Memory B cell (primary cell): ENCODE measurements at places on chromosomes 3 and 15.
A peak's percentile ranks its signal among the peaks of the same experiment; 100 is the strongest.

GRCh38 chr3:82080792-82081191 is 319.3 kb upstream of the GBE1 start:
- DNase-seq: no peak

DNA sequence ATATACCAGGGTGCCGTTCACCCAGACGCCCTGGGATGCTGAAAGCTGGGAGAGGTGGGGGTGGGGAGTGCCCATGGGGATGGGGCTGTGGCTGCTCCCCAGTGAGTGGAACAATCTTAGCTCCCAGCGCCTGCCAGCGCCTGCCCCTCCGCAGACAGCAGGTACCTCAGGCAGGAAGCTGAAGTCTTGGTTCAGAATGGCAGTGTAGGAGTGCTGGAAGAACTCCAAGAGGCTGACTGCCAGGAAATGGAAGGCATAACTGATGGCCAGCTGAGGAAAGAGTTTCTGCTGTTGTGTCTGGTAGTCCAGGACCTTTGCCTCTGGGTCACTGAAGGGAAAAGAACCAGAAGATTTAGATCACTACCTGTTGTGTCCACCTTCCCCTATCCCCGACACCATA is 8.4 kb downstream of the ACOX2 start:
- DNase-seq: no peak

DNA sequence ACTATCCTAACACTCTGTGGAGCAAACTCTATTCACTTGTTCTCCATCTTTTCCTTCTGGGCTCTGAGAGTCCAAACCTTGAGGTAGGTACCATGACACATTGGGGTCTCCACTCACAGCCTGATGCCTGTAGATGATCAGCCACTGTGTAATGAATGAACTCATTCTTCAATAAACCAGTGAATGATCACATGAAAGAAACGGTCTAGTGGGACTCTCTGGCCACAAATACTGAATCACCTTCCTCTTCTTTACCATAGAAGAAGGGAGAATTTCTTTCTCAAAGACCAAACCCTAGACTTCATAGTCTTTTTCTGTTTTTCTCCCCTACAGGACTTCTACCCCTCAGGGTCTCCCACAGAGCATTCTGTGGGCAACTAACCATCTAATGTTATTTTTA is 20.5 kb upstream of the ABHD2 start:
- DNase-seq: no peak

DNA sequence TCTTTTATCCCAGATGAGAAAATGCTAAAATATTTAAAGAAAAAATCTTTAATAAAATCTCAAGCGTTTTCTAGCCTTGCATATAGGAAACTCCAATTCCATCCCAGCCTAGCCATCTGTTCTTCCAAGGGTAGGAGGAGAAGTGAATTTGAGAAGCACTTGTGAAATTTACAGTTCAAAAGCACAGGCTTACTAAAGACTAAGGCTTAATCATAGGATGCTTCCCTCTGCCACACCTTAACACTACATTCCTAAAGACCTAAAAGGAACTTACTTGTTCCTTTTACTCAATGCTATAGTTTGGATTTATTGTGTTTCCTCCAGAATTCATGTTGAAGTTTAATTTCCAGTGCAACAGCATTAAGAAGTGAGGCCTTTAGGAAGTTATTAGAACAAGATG is 764.8 kb upstream of the CADM2 start:
- DNase-seq: no peak

DNA sequence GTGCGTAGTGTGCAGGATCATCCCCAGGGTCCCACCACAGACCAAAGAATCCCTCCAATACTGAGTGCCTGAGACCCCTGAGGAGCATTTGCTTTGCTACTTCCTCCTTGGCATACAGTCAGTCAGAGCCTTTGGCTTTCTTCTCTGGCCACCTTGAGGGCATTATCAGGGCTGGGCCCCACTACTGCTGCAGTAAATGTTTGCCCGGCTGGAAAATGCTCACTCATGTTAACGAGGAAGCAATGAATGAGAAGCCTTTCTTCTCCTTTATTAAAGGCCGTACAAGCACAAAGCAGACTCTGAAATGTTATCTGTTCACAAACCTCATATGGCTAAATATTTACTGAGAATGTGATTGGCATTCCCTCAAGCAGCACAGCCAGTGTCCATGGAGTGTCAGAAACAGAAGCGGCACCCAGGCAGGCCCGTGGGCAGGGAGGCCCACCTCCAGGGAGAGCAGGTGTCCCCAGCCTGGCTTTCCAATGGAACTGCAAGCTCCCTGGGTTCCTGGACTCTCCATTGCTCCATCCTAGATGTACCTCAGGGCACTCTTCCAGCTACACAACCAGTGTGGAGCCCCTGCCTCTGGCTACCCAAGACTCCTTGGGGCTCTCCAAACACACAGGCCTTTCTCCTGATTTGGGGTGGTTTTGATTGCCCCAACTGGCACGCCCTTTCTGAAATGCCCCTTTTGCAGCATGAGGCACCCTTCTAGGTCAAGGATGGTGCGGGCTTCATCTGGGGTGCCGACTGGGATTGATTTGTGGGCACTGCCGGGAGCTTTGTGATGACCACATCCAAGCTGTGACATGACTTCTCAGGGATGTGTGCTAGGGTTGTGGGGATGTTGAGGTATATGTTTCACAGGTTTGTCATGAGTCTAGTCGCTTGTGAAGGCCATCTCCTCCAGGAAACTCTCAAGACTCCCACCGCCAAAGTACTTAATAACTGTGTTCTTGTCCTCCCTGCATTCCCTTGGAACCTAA is 195.6 kb downstream of the FAM43A start:
- DNase-seq: no peak

DNA sequence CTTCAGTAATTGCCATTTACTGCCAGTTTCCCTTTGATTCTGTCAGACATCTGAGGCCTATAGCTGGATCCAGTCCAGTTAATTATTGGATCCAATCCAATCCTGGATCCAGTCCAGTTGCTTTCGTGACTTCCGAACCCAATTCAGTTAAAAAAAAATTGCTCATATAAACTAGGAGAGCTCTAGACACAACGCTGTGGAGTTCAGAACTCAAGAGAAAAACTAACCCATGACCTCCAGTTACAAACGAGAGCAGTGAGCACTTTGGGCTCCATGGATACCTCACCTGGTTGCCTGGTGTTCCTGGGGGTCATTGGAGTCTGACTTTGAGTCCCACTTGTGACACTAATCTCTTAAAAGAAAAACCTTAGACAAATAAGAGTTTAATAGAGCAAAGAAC is 269.8 kb downstream of the THSD4 start:
- DNase-seq: no peak

- no peak for DNase-seq
Observed at GRCh38 chr15:37132826-37133417, 32.6 kb upstream of the MEIS2 start.

GRCh38 chr3:72143322-72143721 is 358.4 kb upstream of the PROK2 start:
- no peak for DNase-seq

GRCh38 chr15:65450556-65450955 is 27.8 kb upstream of the IGDCC4 start:
- DNase-seq: no peak

DNA sequence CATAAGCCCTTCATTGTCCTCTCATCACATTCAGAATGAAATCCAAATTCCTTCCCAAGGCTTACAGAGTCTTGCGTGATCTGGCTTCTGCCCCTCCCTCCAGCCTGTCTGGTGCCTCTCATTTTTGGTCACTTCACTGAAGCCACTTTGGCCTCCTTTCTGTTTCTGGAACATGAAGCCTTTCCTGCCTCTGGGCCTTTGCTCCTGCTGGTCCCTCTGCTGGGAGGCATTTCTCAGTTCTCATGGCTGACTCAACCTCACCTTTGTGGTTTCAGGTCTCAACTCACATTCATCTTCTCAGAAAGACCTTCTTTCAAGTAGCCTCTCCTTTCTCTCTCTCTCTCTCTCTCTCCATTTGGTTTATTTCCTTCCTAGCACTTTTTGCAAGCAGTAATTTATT is 43.9 kb upstream of the BHLHE40 start:
- DNase-seq: no peak

DNA sequence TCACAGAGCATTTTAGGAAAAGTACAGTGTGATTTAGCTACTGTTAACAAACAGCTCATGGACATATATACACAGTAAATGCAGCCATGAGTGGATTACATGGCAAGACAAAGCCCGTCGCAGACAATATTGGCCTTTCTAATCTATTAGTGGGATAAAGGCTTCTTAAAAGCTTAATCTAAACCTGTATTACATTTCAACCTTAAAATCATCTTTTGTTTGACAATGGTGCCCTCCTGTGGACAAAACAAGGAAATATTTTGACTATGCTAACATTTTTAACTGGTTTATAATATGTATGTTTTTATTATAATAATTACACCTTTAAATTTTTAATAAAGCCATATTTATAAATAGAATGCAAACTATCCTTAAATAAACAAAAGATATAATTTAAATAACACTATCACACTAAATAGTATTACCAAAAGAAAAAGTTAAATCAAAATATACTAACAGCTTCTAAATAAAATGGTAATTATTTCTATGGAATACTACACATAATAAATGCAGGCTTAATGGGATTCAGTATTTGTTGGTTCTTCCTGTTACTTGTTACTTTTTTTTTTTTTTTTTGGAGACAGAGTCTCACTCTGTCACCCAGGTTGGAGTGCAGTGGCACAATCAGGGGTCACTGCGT is 38.6 kb downstream of the TAFA4 start:
- DNase-seq: peak; percentile 16

GRCh38 chr15:89783861-89784685 is 7.9 kb downstream of the MESP2 start:
- no peak for DNase-seq

DNA sequence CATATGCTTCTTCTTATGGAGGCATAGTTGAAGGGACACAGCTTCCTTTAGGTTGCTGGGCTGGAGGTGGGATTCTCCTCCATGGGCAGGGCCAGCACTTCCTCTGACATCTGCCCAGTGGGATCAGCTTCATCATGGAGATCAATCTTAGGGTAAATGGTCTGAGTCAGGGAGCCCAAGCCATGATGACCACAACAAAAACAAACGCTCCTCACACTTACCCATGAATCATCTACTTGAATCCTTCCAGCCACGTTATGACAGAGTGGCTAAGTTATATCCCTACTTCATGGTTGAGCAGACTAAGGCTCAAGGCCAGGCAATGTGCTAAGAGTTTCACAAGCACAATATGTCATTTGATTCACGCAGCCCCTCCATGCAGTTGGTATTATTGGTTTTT is 87.2 kb upstream of the NMNAT3 start:
- DNase-seq: no peak

- no peak for DNase-seq
Observed at GRCh38 chr3:68919000-68919399, 13.3 kb downstream of the TAFA4 start.

- no peak for DNase-seq
Observed at GRCh38 chr3:14472471-14473351, 67.4 kb downstream of the GRIP2 start.

GRCh38 chr15:65095011-65095746 is 18.6 kb downstream of the KBTBD13 start:
- no peak for DNase-seq

- no peak for DNase-seq
Observed at GRCh38 chr15:50190166-50190570, 8.2 kb downstream of the SLC27A2 start.

- no peak for DNase-seq
Observed at GRCh38 chr3:159766563-159767185, 222.0 kb upstream of the IL12A start.

- DNase-seq: no peak
Observed at GRCh38 chr3:47949979-47950378, 66.2 kb downstream of the MAP4 start.

- peak; percentile 49 for DNase-seq
Observed at GRCh38 chr15:77907824-77908751, 169.4 kb downstream of the TBC1D2B start.

- DNase-seq: no peak
Observed at GRCh38 chr3:4825436-4826236, 153.6 kb upstream of the BHLHE40 start.

- no peak for DNase-seq
Observed at GRCh38 chr15:53903129-53903528, 75.1 kb upstream of the UNC13C start.

DNA sequence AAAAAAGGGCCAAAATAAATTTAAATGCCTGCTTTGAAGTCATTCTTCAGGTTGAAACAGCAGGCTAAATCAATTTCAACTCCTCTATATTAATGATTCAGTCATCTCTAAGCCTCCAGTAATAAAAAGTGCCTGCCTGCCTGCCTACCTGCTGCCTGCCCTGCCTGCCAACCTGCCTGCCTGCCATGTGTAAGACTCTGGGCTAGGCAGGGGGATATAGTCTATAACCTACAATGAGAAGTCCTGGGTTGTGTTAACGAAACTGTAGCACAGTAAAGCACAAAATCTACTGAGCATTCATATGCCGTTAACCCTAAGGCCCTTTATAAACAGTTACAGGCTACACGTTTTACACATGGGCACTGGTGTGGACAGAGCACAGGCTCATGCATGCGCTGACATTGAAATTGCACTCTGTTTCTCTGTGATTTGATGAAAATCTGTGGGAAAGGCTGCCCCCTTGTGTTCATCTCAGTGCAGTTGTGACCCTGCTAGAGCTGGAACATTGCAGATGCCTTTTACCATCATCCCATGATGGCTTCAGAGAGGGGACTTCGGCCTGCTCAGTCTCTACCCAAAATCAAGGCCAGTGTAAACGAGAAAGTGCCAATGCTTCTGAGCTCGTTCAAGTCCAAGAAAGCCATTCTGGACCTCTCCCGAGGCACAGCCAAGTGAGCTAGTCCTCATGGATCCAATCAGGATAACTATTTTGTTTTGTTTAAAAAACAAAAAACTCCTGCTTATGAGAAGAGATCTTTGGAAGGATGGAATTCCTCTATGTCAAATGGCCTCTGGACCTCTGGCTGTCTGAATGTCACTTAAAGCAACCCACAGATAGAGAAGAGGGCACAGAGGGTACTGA is 64.6 kb downstream of the EFL1 start:
- DNase-seq: peak; percentile 59

DNA sequence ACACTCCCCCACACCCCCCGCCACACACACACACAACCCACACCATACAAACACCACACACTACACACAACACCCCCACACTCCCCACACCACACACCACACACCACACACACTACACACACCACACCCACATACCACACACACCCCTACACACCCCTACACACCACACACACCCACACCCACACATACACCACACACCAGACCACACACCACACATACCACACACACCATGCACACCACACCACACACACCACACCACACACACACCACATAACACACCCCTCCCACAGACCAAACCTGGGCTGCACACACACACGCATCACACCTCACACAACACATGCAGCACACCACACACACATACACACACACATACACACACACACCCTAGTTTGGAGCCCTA is 1.8 kb upstream of the RASGRF1 start:
- no peak for DNase-seq

- no peak for DNase-seq
Observed at GRCh38 chr3:195889870-195890295, 18.5 kb downstream of the TNK2 start.

- DNase-seq: no peak
Observed at GRCh38 chr3:120773932-120774331, 31.4 kb downstream of the GTF2E1 start.
